ENCODE measurements at places on chromosomes 4 and X.

DNA sequence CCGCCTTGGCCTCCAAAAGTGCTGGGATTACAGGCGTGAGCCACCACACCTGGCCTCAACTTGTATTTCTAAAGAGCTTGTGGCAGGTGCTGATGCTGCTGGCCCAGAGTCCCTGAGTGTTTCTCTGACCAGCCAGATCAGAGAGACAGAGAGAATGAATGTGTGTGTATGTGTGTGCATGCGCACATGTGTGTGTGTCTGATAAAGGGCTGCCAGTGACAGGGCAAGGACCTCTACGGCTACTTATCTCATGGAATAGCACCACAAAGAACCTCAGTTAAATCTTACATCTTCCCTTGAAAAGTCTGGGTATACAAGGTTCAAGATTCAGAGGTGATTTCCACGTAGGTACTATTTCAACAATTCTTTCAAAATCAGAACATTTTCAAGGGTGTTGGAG, 86.0 kb downstream of the SCD5 start:
- no peak for DNase-seq

DNA sequence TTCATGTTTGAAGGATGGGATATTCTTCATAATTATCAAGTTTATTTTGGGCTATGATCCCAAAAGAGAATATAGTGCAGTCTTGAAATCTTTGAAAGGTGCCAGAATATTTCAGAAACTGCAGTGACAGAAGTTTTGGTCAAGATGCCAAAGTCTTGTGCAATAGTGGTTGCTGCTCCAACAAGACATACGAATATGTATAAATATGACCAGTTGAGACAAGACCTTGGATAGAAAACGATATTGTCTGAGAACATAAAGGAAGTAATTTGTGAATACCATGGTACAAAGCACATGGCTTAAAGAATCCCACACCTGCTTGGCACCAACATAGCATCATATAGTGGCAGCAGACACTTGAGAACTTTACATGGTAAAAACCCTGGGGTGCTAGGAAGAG, 48.6 kb upstream of the AMELX start:
- no peak for DNase-seq

DNA sequence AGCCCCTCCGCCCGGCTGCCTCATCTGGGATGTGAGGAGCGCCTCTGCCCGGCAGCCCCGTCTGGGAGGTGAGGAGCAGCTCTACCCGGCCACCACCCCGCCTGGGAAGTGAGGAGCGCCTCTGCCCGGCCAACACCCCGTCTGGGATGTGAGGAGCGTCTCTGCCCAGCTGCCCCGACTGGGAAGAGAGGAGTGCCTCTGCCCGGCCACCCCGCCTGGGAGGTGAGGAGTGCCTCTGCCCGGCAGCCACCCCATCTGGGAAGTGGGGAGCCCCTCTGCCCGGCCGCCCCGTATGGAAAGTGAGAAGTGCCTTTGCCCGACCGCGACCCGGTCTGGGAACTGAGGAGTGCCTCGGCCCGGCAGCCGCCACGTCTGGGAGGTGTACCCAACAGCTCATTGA, 74.3 kb upstream of the TNIP3 start:
- no peak for DNase-seq

GRCh38 chr4:39852636-39853035, 125.1 kb downstream of the PDS5A start:
- DNase-seq, result no peak

DNA sequence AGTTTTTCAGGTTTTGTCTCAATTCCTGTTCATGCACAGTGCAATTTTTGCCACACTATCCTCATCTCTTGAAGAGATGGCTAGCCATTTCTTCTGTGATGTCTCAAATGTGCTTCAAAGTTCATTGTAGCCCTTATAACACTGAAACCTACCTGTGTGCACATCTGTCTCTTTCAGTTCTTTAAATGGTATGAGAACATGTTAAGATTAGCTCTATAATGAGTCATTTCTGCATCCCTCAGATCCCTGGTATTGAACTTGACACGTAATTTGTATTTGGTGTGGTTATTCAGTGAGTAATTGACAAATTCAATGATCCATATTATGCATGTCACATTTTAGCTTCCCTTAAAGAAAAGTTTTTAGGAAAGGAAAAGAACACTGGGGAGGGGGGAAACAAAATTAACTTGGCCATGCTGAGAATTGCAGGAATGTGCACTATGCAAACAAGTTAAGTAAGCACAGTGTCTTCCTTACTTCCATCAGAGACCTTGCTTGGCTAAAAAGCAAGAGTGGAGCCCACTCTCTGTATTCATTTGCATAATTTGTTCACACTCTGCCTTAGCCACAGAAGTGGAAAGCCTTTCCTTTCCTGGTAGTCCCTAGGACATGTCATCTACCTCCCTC, 659.8 kb upstream of the MAGEB2 start:
- DNase-seq, result no peak

DNA sequence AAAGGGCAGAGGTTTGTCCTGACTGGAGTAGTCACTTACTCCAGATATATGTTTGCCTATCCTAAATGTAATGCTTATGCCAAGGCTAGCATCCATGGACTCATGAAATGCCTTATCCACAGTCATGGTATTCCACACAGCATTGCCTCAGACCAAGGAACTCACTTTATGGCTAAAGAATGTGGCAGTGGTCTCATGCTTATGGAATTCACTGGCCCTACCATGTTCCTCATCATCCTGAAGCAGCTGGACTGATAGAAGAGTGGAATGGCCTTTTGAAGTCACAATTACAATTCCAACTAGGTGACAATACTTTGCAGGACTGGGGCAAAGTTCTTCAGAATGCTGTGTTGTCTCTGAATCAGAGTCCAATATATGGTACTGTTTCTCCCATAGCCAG, 1014.8 kb downstream of the RAPGEF2 start:
- no peak for DNase-seq

- DNase-seq, result no peak
Observed at GRCh38 chr4:110540982-110541451, 65.1 kb downstream of the ENPEP start.

DNA sequence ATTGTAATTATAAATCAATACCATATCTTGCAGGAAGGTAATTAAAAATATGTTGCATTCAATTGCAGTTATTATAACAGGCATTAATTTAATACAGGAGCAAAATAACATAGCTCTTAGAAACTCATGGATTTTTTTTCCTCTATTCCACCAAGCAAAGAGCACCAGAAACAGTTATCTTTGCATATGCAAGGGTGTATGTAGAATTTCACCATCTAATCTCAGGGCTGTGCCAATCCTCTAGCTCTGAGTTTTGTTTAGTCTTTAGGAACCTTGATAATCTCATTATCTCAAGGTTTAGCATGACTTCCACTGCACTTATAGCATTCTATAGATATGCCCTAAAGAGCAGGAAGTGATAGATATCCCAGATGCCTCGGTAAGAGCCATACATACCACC, 197.5 kb downstream of the VEGFC start:
- no peak for DNase-seq

DNA sequence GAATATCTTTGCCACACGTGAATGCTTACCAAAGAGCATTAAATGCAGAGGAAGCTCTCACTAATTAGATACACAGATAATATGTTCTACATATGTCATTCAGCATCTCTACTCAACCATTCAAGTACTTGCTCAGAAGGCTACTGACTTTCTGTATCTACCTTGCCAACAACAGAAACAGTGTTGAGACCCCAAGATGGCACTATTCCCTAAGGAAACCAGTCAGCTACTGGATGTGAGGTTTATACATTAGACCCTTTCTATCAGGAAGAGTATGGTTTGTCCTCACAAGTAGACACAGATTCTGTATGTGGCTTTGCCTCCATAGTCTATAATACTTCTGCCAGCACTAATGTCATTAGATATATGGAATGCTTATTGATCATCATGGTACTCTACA, 443.9 kb upstream of the INTU start:
- DNase-seq, result no peak

GRCh38 chr4:40912460-40913184, 162.9 kb downstream of the NSUN7 start:
- no peak for DNase-seq

- no peak for DNase-seq
Observed at GRCh38 chr4:139973616-139974015, 180.4 kb downstream of the MAML3 start.

GRCh38 chr4:104138116-104138515, 356.6 kb downstream of the CXXC4 start:
- no peak for DNase-seq

GRCh38 chr4:24763631-24764297, 31.6 kb upstream of the SOD3 start:
- no peak for DNase-seq

GRCh38 chr4:87525636-87526295, 3.4 kb downstream of the SPARCL1 start:
- no peak for DNase-seq

GRCh38 chrX:7109049-7109531, 38.4 kb upstream of the STS start:
- no peak for DNase-seq

DNA sequence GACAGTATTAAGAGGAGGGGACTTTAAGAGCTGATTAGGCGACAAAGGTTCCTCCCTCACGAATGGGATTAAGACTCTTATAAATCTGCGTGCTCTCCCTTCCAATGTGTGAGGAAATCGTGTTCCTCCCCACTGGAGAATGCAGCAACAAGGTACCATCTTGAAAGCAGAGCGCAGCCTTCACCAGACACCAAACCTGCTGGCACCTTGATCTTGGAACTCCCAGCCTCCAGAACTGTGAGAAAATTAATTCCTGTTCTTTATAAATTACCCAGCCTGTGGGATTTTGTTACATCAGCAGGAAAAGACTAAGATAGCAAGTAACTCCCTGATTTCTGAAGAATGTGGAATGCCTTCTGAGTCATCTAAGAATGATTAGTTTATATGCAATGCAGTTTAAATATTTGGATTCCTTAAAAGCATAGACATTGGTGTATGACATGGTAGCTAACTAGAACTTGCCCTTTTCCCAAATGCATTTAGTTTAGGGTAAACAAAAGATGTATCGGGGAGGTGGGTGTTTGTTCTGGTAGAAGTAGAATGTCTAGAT, 86.1 kb downstream of the USP46 start:
- no peak for DNase-seq

GRCh38 chr4:173332021-173332487, 2.1 kb downstream of the HMGB2 start:
- no peak for DNase-seq

- no peak for DNase-seq
Observed at GRCh38 chr4:73683456-73683855, 56.9 kb upstream of the CXCL8 start.

GRCh38 chrX:11944501-11944900, 186.5 kb downstream of the MSL3 start:
- no peak for DNase-seq

DNA sequence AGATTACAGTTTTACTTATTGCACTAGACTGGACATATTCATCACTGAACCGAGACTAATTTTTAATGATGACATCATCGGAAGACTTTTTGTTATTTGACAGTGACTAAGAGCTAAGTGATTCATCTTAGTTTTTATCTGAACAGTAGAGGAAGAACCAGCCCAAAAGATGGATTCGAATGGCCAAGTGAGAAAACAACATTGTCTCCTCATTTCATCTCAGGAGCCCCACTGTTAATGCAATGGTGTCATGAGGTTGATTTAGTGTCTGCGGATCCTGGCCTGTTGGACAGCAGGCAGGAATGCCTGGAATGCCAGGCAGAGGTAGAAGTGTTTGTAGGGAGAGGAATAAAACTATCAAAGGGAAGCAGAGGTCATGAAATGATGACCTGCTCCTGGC, 37.8 kb upstream of the HPF1 start:
- DNase-seq, result no peak

DNA sequence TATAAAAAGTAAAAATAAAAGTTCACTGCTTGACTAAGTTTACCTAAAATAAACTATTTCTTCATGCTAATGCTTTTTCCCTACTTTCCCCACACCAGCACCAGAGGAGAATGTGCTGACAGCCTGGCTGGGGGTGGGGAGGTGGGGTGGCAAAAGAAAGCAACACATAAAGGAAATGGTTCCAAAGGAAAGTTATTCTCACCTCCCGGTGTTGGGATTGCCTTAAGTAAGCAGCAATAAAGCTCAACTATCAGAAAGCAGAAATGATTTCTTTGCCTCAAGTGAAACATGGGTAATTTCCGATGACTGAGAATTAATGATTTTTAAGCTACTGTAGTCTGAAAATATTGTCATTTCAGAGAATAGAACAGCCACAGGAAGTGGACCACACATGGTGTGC, 84.5 kb upstream of the DKK2 start:
- no peak for DNase-seq

GRCh38 chr4:180512801-180513475, 1730.3 kb upstream of the TENM3 start:
- no peak for DNase-seq

GRCh38 chrX:134948333-134949241, 42.2 kb upstream of the SMIM10 start:
- DNase-seq, result no peak

- no peak for DNase-seq
Observed at GRCh38 chr4:41428601-41429279, 109.2 kb upstream of the LIMCH1 start.

DNA sequence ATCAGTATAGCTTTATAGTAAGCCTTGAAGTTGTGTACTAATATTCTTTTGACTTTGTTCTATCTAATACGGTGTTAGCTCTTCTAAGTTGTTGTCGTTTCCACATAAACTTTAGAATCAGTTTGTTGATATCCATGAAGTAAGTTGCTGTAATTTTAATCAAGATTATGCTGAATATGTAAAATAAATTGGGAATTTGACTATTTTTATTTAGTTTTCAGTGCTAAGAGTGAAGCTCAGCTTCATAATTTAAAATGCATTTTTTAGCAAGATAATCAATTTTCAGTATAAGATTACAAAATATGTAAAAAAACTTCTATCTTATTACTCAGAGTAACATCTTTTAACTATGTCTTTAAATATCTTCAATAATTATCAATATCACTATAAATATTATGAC, 1374.8 kb downstream of the PCDH7 start:
- DNase-seq, result no peak

GRCh38 chr4:73600954-73601353, 19.3 kb downstream of the RASSF6 start:
- no peak for DNase-seq

- DNase-seq, result no peak
Observed at GRCh38 chrX:66009231-66009845, 30.5 kb downstream of the VSIG4 start.
